Non-pigmented ciliary epithelial cell (primary cell): ENCODE measurements at places on chromosomes 12 and 14.
A peak's percentile ranks its signal among the peaks of the same experiment; 100 is the strongest.

- no peak for DNase-seq
Observed at GRCh38 chr12:65962036-65962430, 137.8 kb downstream of the HMGA2 start.

DNA sequence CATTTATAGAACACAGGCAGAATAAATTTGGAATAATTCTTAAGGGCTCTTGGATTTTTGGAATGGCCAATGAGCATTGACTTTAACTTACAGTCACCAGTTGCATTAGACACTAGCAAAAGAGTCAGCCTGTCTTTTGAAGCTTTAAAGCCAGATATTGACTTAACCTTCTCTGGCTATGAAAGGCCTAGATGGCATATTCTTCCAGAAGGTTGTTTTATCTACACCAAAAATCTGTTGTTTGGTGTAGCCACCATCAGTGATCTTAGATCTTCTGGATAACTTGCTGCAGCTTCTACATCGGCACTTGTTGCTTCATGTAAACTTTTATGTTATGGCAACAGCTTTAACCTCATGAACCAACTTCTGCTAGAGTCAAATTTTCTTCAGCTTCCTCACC lies 10.4 kb downstream of the PCNX1 start:
- DNase-seq: no peak

DNA sequence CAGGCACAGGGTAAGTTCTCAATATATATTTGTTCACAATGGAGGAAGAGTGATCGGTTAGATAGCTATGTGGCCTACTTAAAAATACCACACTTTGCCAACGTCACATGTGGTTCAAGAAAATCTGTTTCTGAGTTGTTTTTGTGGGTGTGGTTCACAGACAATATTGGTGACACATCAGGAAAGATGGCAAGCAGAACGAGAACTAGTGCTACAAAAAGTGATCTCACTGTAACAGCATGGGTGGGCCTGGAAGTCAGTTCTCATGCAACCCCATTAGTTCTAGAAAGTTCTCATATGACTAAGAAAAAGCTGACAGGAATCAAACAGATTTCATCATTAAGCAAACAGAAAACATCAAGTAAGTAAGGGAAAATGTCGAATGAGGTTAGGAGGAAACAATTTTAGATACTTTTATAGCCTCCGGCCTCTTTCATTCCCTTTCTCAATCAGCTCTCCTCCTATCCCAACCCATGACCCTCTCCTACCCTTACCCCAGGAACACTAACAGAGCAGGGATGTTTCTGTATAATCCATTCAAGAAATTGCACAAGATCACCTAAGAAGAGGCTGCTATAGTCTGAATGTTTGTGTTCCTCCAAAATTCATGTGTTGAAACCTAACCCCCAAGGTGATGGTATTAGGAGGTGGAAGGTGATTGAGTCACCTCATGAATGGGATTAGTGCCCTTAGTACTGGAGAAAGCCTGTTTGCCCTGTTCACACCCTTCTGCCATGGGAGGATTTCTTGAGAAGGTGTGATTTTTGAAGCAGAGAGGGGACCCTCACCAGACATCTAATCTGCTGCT lies 15.5 kb upstream of the NTN4 start:
- peak; percentile 92 for DNase-seq

DNA sequence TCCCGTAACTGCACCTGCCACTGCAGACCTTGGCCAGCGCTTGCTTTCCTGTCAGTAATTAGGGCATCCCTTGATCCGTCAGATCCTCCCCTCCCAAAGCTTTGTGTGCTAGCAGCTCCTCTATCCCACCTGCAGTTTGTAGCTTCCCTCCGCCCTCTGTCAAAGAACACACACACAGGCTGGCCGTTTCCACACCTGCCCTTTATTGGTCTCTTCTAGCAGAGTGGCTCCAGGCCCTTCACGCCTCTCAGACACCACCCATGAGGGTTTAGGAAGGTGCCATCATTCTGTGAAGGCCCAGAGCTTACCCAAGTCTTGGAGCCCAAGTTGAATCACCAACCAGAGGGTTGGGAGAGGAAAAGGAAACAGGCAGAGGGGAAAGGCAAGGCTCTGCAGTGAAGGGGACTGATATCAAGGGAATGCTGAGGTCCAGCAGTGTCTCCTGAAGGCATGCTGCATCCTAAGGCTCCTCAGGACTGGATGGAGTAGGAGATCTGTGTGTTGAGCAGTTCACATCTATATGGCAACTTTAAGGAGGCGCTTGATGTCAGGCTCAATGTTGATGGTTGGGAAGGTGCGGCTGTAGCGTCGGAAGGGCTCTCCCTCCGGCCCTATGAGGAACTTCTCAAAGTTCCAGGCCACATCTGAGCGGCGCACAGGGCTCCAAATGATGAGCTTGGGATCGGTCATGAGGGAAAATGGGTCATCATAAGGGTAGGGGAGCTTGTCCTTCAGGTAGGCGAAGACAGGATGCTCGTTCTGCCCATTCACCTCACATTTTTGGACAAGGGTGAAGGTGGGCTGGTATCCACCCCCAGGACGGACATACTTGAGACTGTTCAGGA lies 3.4 kb downstream of the GPX2 start:
- no peak for DNase-seq

DNA sequence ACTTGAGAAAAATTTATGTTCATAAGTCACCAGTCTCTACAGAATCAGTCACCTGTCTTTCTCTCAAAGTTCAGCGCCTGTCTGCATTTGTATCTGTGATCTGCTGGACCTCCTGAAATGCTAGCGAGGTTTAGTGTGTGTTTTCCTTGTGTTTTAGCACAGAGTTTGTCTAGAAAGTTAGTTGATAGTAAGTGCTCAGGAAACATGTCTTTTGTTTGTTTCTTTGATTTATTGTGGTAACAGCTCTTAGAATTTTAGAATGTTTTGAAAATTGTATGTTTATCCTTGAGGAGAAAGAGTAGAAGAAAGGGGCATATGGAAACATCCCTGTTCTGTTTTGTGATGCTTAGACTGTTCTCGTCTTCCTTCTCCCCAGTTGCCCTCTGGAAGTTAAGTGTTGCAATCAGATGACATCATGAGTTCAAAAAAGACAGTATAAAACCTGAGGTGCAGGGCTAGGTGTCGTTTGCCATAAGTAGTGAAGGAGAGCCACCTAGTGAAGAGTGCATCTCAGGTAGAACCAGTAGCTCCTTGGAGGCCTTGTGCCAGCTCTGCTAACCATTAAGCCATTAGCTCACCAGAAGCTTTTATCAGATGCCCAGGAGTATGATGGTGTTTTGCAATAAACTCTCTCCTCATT lies 44.8 kb downstream of the FBXW8 start:
- DNase-seq: no peak

GRCh38 chr12:117498256-117498655 lies 136.8 kb upstream of the NOS1 start:
- DNase-seq: no peak

DNA sequence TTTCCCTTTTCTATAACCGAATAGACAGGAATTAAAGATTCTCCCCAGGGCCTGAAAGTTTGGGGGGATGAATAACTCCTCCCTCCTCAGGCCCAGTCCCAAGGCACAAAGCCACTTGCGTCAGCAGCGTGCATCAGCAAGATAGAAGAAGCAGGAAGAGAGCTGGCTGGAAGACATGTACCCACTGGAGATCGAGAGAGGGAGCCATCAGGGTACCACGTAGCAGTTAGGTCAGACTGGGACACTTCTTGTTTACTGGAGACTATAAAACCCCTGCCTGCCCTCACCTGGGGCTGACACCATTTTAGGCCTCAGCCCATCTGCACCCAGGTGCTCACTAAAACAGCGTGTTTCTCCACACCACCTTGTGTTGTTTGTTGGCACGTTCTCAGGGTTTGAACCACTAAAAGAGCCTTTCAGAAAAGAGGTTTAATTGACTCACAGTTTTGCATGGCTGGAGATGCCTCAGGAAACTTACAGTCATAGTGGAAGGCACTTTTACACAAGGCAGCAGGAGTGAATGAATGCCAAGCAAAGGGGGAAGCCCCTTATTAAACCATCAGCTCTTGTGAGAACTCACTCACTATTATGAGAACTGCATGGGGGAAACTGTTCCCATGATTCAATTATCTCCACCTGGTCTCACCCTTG lies 93.2 kb downstream of the TMTC3 start:
- DNase-seq: no peak
